Stimulated activated CD4-positive, alpha-beta T cell treated with anti-CD3 and anti-CD28 coated beads, Interleukin-12 subunit alpha, Interleukin-12 subunit beta, amount 100 ng/mL, for 24 hours (primary cell): ENCODE measurements at places on chromosomes 16 and 17.

- no peak for DNase-seq
These were observed 7.6 kb downstream of the CD300LD start for GRCh38 chr17:74584292-74585060.

GRCh38 chr16:53925526-53925925 is 221.6 kb downstream of the FTO start:
- DNase-seq, result no peak

- no peak for DNase-seq
These were observed 68.5 kb upstream of the RPL38 start for GRCh38 chr17:74134991-74135390.

GRCh38 chr17:28612936-28613872 is 781 bp downstream of the RSKR start:
- peak; percentile 8 for DNase-seq

- no peak for DNase-seq
These were observed 94.7 kb upstream of the CACNG5 start for GRCh38 chr17:66740226-66740625.

- DNase-seq, result no peak
These were observed 203.0 kb upstream of the DYNLRB2 start for GRCh38 chr16:80337786-80338185.

GRCh38 chr16:11670171-11671131 is 2.2 kb downstream of the SNN start:
- no peak for DNase-seq

GRCh38 chr16:86566601-86566965 is at the start of gene FOXC2:
Gene FOXC2 (plus strand): TSS chr16:86566829. CDS start chr16:86567336, 507 bp downstream.
- peak; percentile 27 for DNase-seq
